ENCODE measurements at places on chromosomes 1 and 21.

DNA sequence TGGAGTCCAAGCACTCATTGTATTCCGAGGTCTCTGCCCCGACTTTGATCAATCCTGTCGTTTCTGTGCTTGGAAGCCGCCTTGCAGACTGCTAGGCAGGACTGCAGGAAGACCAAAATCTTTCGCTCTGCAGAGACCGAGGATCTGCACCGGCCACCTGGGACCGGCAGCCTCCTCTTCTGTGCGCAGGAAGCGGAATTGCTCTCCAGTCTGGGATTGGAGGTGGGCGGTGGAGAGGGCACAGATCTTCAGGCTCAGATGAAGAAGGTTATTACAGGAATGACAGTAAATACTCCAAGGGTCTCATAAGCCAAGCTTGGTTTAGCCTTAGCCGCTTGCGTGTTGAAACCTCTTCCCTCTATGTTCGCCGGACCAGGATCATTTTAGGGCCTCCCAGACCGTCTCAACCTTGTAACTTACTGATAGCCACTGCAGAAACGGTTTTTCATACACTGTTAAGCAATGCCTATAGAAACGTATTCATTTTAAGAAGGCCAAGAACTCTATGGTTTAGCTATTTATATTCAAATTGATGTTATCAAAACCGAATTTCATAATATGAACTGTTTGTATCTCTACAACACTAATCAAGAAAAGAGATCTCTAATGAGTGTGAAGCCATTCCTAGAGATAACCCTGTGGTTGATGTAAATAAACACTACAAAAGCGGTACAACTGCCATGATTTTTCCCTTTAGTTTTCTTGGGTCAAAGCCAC, 1.1 kb downstream of the MIA3 start:
- no peak for DNase-seq

DNA sequence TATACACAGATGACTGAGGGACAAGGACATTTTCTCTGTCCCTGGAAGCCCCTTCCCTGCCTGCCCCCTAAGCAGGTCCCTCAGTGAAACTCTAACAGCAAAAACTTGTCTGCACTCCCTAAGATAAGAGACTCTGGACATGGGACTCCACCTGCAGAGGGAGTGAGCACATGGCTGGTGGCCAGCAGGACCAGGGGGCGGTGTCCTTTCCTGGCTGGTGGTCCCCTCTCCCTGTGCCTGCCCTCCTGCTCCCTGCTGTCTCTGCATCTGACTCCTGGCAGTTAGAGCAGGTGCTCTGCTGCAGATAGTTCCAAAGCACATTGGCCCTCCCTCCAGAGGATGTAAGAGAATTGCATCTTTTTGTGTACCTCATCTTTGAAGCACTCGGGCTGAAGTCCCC, 215.5 kb downstream of the GRIK3 start:
- no peak for DNase-seq

DNA sequence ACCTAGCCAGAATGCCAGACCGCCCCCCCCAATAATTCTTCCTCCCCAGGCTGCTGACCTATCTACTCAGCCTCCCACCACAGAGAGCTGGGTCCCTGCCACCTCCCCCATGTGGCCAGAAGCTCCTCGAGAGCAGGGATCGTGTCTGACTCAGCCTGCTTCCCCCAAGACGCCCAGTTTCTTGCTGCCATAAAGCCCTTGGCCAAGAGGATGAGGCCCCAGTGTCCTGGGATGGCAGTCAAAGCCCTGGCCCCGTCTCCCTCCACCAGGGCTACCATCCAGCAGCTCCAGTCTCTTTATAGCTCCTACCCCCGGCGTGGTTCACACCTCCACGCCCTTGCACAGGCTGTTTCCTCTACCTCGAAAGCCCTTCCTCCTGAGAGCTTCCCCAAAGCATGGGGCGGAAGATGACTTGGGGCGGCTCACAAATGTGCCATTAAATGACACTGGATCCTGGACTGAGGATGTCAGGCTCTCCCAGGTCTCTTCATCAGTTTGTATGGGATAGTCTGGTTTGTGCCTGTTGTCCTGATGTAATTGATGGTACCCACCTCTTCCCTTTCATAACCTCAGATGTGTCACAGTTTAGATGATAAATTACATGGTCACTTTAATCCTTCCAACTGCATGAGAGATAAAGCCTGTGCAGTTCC, 13.2 kb downstream of the ADGRB2 start:
- DNase-seq: no peak

GRCh38 chr1:43664369-43664768, 14.4 kb downstream of the KDM4A start:
- DNase-seq: no peak

- DNase-seq: no peak
Measured at GRCh38 chr1:182280504-182280900, 111.1 kb downstream of the GLUL start.

DNA sequence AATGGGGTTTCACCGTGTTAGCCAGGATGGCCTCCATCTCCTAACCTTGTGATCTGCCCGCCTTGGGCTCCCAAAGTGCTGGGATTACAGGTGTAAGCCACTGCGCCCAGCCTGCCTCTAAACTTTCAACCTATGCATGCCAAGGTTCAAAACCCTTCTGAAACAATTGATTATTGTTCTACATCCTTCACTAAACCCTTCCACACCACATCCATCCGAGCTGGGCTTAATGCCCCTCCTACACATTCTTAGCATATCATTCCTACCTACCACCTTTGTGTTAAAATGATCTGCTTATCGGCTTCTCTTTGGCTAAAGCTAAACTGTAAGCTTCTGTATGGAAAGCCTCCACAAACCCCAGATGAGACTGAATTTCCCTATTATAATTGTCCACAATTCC, 40.8 kb upstream of the DOCK7 start:
- no peak for DNase-seq

DNA sequence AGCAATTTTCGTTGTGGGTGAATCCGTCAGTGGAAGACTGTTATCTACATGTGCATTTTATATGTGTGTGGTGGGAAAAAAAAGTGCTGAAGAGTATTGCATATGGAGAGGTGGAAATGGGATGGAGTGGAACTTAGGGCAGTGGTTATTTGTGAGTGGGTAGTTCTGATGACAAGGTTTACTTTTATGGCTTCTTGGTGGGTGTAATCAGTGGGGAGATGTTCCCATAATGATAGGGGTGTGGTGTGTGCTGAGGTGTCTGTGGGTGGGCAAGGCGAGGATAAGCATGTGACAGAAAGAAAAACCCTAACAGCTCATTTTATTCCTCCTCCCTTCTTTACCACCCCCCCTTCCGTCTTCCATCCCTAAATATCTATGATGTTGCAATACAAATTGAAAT, 288.1 kb downstream of the NUF2 start:
- DNase-seq: no peak

GRCh38 chr1:160171980-160172379, 18.4 kb upstream of the CASQ1 start:
- DNase-seq: no peak

DNA sequence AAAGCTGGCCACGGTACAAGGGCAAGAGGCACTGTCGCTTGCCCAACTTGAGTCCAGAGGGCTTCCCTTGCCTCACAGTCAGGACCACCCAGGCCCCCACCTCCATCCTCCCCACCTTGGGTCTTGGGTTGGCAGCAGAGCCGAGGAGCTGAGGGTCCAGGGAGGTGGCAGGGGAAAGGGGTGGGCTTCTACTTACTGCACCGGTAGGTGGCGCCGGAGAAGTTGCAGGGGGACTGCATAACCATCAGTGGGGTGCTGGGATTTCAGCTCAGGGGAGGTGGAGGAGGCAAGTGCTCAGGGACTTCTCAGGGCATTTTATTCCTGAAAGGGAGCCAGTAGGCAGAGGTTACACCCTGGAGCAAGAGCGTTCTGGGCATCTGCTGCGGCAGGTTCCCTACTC, 44.0 kb downstream of the TRIM62 start:
- no peak for DNase-seq

DNA sequence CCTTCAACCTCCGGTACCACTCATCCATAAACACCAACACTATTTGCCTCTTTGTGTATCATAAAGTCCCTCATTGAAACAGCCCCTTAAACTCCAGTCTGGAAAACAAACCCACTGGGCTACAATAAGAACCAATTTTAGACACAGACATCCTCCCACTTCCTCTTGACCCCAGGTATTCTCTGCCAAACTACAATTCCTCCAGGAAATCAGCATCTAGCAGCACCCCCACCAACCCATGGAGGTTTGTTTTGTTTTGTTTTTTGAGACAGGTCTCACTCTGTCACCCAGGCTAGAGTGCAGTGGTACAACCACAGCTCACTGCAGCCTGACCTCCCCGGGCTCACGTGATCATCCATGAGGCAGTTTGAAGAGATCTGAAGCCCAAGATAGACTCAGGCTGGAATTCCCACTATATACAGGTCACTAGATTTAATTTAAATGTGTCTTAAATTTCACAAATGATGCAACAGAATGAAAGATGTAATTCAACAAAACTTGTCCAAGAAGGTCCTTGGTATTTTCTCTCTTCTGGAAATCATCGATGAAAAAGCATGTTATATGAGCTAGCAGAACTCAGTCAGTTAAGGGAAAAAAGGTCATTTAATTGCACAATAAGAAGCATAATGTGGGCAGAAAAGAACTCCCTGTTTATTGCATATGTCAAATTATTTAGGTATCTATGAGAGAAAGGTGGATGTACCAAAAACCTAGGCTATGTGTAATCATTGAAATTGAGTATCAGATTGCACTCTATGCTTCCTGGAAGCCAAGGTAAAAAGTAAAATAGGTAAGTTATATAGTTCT, 30.3 kb downstream of the TCP10L start:
- no peak for DNase-seq

GRCh38 chr1:175844877-175845276, 101.5 kb upstream of the TNR start:
- DNase-seq: no peak

All from LoVo (cell line).